Stimulated activated CD8-positive, alpha-beta memory T cell treated with anti-CD3 and anti-CD28 coated beads, Interleukin-4, amount 100 ng/mL, for 1 hour (primary cell): ENCODE measurements at places on chromosomes 6 and 20.

DNA sequence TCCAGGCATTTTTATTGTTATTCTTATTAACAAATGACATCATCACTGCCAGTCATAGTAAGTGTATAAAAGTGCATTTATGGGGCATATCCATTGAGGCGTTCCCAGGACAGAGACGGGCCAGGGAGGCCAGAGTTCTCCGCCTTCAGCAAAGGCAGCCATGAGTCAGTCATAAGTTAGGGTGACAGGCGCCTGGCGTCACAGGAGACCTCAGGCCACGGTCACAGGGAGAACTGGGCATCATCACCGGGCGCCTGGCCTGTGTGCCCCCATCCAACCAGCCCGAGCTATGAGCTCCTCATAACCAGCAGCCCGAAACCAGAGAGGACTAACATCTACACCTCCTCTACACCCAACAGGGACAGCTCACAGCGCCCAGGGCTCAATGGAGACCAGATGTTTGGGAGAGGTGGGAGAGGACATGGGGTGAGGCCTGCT, 259.2 kb downstream of the DLL1 start:
- no peak for DNase-seq

DNA sequence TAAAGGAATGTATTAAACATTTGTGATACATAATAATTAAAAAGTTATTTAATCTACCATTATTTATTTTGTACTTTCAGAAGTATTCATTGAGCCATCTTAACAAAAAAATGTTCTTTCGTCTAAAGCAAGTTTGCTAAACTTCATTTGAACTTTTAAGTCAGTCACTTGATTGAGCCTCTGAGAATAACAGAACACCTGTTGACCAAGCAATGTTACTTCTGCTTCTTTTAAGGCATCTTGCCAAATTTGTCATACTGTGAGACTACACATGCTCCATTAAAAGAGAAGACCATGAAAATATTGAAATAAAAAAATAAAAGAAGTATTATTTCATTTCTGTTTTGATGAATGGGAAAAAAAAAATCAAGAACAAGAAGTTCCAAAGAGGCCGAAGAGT, 141.8 kb upstream of the BMP5 start:
- no peak for DNase-seq

- no peak for DNase-seq
Measured at GRCh38 chr20:4350096-4350495, 334.7 kb upstream of the RNF24 start.

GRCh38 chr20:47136782-47137181, 219.7 kb downstream of the ZMYND8 start:
- no peak for DNase-seq

DNA sequence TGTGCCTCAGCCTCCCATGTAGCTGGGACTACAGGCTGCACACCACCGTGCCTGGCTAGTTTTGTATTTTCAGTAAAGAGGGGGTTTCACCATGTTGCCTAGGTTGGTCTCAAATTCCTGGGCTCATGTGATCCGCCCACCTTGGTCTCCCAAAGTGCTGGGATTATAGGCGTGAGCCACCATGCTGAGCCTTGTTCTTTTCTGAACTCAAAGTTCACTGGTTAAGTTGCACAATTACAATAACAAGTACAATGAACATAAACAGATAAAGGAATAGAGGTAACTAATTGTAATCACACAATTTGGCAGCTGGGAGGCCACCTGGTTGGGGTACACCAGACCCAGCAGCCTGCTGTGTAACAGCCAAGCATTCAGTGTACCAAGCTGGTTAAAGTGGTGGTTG, 6.7 kb downstream of the NUDT3 start:
- no peak for DNase-seq

DNA sequence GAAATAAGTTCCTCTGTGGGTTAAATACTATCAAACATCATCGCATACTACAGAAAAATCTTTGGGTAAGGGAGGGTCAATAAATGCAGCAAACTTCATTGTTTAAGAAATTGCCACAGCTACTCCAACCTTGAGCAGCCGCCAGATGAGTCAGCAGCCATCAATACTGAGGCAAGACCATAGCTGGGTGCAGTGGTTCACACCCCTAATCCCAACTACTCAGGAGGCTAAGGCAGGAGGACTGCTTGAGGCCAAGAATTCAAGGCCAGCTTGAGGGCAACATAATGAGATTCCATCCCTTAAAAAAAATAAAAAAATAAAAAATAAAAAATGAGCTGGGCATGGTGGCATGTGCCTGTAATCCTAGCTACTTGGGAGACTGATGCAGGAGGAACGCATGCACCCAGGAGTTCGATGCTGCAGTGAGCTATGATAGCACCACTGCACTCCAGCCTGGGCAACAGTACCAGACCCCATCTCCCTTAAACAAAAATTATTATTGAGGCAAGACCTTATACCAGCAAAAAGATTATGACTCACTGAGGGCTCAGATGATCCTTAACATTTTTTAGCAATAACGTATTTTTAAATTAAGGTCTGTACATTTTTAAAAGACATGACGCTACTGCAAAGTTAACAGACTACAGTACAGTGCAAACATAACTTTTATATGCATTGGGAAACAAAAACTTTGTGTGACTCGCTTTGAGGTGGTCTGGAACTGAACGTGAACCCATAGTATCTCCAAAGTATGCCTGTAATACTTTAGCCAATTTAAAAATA, 8.8 kb downstream of the SRPK1 start:
- no peak for DNase-seq

DNA sequence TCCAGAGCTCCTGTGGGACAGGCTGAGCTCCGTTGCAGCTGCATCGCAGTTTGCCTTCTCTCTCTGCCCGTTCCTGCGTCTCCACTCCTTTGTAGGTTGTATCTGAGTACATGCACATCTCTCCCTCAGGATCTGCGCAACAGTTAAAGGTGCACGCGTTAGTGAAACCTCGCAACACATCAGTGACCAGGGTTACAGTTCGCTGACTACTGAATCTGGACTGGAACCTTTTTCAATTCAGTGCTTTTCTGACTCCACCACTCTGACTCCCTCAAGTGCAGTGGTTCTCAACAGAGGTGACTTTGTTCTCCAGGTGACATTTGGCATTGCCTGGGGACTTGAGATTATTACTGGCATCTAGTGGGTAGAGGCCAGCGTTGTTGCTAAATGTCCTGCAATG, 44.0 kb downstream of the UST start:
- DNase-seq, result no peak

GRCh38 chr20:45091366-45091765, 9.6 kb downstream of the KCNS1 start:
- no peak for DNase-seq

DNA sequence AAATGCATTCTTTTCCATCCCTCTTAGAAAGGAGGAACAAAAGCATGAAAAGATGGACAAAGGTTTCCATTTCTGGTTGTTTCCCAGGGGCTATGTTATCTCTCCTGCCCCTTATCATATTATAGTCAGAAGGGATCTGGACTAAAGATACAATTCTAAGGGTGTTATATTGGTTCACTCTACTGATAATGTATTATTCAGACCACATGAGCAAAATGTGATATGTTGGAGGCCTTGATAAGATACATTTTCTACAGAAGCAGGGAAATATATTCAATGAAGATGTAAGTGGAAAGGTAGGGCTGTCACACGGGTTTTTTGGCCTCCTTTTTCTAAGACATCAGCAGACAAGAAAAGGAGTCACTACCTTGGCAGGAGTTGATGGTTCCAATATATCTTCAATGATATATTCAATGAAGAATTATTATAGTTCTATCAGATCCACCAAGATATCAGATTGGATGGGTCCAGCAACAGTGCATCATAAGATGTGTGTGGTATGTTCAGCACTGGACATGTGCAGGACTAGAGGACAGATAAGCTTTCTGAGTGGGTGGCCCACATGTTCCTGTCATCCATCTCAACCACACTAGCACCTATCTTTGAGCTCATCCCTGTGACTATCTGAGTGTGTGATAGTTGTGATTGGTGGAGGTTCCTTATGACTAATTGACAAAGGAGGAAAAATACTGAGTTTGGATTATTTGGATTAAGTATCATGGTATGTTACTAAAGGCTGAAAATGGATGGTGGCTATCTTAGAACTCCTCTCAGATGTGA, 5.7 kb upstream of the ZKSCAN3 start:
- DNase-seq, result no peak

DNA sequence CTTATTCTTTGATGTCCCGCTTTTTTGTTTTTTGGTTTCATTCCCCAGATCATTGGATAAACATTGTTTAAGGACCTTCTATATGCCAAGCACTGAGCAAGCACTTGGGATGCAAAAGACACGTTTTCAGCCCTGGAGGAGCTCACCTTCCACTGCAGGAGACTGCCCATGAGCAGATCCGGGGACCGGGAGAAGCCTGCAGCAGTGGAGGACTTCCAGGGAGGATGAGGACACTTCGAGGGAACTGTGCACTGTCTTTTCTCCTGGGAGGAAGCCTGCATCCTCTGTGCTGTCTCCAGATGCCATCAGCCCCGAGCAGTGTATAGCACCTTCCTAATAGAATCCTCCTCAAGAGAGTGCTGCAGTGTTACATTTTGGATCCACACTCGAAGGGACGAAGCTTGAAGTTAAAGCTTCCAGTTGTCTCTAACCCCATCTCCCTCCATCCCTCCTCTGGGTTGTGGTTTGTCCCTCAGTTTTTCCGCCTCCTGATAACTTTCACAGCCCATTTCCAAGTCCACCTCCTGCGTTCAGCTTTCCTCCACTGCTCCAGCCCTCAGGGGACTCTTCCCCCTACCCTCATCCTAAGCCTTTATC, 5.8 kb upstream of the KCNG1 start:
- no peak for DNase-seq

GRCh38 chr6:144307880-144308279, 22.7 kb downstream of the UTRN start:
- DNase-seq, result no peak

- DNase-seq, result no peak
Measured at GRCh38 chr20:297925-298775, 780 bp downstream of the ZCCHC3 start.

DNA sequence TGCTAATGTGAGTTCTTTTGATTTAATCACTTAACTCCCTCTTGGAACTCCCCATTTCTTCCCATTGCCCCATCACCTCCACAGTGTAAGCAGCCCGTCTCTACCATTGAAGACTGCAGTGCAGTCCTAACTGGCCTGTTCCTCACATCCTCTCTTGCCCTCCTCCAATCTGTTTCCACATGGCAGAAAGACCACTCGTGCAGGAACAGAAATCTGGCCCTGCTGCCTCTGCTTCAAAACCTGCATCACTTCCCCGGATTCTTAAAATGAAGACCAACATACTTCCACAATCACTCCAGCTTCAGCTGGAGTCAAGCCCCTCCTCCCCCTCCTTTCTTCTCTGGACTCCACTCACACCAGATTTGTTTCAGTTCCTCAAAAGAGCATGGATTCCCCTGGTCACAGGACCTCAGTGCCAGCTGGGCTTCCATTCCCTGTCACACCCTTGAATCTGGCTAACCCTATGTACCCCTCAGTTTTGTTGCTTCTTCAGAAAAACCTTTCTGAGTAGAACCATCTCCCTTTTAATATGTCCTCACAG, 802.3 kb downstream of the MAFB start:
- DNase-seq, result no peak

DNA sequence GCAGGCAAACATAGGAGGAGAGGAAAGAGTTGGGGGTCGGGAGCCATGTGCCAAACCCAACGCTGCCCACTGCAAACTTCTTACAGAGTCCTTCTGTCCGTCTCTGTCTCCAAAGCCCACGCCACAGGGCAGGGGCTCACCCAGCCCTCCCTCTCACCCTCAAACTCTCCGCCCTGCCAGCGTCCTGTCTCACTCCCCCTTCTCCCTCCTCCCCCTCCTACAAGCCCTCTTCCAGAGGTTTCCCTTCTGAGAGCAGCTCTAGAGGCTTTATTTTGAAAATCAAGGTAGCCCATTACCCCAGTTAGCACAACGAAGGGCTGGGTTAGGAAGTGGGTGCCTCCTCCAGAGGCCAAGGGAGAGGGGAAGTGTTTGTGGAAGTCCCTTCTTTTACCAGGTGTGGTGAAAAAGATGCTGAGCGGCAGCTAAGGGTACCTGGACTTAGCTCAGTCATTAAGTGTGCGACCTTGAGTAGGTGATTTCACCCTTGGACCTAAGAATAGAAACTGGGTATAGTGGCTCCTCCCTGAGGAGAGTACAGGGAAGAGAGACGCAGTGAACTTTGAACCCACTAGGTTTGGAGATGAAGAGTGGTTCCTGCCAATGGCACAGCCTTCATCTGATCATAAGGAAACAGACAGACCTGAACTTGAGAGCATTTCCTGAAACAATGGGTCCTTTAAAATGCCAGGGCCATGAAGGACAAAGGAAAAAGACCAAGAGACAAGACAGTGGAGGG, 123.8 kb downstream of the BANF2 start:
- DNase-seq, result no peak

DNA sequence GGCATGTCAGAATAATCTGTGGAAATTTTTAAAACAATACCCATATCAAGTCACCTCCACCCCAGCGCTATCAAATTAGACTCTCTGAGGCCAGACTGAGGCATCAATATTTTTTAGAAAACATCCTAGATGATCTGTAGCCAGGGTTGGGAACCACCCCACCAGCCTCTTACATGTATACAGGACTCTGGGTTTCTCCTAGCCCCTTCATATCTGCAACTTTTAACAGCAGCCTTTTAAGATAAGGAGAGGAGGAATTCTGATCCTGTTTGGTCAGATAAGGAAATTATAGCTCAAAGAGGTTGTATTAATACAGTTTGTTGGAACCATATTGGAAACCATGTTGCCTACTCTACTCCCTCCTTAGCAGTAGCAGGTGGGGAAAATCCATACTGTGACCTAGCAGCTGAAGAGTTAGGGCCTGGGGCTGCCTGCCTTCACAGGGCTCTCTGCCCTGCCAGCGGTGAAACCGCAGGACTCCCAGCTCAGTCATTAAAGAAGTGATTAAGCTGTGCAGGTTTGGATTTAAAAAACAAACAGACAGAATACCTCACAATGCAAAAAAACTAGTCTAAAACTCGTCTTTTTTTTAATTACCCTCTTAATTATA, 30.0 kb downstream of the BRPF3 start:
- no peak for DNase-seq

- no peak for DNase-seq
Measured at GRCh38 chr20:19098806-19099578, 113.5 kb upstream of the SLC24A3 start.

GRCh38 chr6:56004426-56004825, 129.0 kb upstream of the BMP5 start:
- no peak for DNase-seq
